Activated naive CD8-positive, alpha-beta T cell treated with anti-CD3 and anti-CD28 coated beads, Interleukin-2, amount 10 ng/mL, durations not matched to agents 7 days and 5 days (primary cell): ENCODE measurements at places on chromosomes 1 and 21.

DNA sequence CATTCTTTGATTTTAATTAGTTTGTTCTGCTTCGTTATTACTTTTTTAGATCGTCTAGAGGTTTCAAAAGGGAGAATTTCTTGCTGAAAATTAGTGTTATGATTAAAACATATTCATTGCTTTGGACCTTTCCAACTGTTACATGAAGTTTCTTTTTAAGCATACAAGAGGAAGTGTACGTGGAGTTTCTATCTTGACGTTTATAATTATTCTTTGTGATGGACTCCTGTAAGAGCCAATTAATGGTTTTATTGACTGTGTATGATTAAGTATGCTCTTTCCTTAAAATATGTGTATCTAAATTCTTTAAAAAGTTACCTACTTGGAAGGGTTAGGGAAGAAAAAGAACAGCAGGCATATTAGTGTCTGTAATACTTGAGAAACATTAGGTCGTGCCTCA lies 37.8 kb downstream of the SPEN start:
- no peak for DNase-seq

- peak; percentile 83 for DNase-seq
These were observed 4.9 kb upstream of the POFUT2 start for GRCh38 chr21:45292399-45293219.

DNA sequence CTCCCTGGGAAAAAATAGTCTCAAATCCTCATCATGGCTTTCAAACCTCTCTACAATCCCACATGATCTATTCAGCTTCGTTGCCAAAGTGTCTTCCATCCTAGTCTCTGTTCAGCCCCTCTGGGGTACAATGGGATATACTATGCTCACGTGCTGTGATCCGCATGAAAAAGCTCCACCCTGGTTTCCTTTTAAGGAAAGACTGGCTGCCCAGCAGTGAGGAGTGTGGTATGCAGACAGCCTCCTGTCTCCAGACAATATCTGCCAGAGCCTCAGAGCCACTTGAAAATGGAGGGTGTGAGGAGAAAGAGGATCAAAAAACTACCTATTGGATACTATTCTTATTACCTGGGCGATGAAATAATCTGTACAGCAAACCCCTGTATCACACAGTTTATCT lies 194.5 kb downstream of the LHX8 start:
- DNase-seq: no peak

- DNase-seq: no peak
These were observed 373.8 kb downstream of the LMO4 start for GRCh38 chr1:87702455-87702854.

DNA sequence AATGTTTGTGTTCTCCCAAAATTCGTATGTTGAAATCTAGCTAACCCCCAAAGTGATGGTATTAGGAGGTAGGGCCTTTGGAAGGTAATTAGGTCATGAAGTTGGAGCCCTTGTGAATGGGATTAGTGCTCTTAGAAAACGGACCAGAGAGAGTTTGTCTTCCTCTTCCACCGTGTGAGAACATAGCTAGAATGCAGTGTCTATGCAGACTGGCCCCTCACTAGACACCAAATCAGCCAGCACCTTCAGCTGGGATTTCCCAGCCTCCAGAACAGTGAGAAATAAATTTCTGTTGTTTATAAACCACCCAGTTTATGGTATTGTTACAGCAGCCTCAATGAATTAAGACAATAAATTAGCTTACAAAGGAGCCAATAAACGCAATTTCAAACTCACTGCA lies 58.0 kb downstream of the KIAA0319L start:
- no peak for DNase-seq

- no peak for DNase-seq
These were observed 104.5 kb downstream of the KCNJ6 start for GRCh38 chr21:37811711-37812110.

GRCh38 chr1:220462752-220463151 lies 65.2 kb upstream of the MARK1 start:
- no peak for DNase-seq

DNA sequence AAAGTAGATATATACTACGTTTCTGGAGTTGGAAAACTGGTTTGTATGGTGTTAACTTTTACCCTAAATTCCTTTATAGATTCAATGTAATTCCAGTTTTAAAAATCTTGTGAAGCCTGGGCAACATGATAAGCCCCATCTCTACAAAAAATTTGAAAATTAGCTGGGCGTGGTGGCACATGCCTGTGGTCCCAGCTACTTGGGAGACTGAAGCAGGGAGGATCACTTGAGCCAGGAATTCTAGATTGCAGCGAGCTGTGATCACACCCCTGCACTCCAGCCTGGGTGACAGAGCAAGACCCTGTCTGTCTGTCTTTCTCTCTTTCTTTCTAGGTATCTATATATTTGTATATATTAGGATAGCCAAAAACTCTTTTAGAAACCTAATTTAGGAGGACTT lies 141.9 kb downstream of the CLEC20A start:
- DNase-seq: no peak

DNA sequence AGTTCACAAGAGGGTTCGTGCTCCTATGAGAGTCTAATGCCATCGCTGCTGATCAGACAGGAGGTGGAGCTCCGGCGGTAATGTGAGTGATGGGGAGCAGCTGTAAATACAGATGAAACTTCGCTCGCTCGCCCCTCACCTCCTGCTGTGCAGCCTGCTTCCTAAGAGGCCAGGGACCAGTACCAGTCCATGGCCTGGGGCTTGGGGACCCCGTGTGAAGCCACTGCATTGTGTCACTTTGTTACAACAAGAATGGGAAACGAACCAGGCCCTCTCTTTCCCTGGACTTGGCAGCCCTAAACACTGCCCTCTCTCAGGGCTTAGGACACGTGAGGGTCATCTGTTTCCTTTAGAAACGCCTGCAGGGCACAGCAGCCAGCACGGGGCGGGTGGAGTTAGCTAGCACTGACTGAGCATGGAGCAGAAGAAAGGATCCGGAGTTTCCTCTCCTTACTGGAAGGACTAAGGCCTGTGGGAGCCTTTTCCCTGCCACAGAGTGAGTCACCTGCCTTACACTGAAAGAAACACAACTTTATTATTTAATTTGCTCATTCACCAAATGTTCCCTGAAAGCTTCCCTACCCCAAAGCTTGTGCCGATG lies 185.2 kb upstream of the TMEM51 start:
- DNase-seq: no peak

- no peak for DNase-seq
These were observed 58.9 kb upstream of the GNG4 start for GRCh38 chr1:235708390-235708962.

- DNase-seq: no peak
These were observed 648.2 kb downstream of the SMYD3 start for GRCh38 chr1:245858722-245859492.

DNA sequence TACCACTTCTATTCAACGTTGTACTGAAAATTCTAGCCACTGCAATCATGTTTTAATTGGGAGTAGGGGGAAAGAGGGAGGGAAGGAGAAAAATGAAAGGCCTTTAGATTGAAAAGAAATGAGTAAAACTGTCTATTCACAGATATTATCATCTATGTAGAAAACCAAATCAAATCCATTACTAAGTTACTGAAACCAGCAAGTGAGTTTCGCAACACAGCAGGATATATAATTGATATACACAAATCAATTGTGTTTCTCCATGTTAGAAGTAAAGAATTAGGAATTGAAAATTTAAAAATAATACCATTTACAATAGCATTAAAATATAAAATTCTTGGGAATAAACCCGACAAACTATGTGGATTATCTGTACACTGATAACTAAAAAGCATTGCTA lies 19.2 kb downstream of the SFT2D2 start:
- DNase-seq: no peak

GRCh38 chr21:43782431-43783097 lies 6.5 kb upstream of the CSTB start:
- DNase-seq: no peak

DNA sequence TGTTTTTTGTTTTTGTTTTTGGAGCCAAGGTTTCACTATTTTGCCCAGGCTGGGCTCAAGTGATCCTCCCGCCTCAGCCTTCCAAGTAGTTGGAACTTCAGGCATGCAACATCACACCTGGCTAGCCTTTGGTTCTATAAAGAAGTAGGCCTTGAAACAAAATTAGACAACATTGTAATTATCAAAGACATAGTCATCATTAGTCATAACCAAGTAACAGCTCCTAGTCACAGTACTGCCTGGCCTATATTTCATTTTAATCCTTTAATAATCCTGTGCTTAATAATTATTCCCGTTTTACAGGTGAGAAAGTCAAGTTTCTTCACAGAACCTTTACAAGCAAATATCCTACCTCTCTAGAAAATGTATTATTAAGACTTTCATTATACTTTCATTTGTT lies 52.3 kb upstream of the TBX15 start:
- DNase-seq: no peak

GRCh38 chr1:48068206-48068605 lies 71.0 kb upstream of the TRABD2B start:
- no peak for DNase-seq

GRCh38 chr1:37305841-37306240 lies 168.5 kb upstream of the ZC3H12A start:
- DNase-seq: no peak

DNA sequence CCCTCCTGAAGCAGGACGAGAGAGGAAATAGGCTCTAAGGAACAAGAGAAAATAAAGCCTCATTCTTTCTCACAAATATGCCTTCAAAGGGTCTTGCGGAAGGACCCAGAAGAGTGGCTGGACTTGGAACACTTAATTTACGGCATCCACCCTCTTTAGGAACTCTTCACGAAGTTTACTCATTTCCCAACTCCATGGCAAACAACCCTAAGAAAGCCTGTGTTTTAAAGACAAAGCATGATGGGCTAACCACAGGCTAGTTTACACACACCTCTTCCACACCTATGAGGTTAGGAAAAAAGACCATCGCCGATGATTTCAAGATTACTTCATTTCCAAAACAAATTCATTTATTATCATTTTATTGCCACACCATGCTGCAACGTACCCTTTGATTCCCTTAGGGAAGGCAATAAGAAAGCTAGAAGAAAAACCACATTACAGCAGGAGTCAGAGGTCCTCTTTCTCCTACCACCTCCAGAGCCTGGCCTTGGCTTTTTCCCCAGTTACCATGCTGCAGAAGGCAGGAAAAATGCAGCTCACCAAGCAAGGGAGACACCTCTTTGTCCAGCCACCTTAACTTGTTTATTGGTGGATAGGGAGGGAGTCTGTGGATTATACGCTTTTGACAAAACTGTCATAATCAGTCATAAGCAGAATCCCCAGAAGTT lies 29.6 kb downstream of the CHI3L2 start:
- DNase-seq: no peak

DNA sequence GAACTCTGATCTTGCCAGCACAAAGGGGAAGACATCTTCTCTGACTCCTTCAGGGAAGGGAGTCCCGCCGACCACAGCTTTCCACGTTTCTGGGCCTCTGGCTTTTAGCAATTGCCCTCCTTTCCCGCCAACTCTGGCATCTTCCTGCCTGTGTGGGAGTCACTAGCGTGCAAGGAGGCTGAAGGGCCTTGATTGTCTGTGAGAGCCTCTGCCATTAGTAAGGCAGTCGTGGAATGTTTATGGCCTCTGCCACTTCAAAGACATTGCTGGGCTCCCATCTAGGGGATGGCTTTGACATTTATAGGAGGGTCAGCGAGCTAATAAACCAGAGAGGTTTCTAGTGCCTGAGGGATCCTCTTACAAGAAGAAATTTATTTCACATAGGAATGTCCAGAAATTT lies 14.3 kb upstream of the PROK1 start:
- DNase-seq: no peak

DNA sequence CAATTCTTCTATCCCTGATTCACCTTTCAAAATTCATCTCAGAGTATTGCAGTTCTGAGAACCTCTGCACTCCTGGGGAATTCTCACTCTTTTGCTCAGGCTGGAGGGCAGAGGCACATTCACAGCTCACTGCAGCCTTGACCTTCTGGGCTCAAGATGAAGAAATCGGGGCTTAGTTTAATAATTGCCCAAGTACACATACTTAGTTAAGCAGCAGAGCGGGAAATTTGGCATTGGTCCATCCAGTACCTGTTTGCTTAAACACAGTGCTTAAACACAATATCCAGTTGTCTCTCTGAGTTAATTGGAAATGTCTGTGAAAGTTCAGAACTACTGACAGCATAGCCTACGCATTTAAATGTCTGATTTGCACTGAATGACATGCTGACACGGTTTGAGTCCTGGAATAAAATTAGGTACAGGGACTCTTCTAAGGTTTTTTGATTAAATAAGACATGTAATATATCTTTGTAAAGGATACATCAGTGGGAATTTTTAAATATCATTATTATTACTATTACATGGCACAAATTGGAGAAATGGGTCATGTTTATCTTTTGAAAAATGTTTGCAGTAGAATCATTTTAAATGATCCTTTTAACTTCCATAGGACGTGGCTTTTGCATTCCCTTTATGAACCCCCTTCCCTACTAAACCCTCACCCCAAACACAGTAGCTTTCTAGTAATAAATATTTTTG lies 337.4 kb downstream of the SRGAP2C start:
- DNase-seq: no peak

GRCh38 chr1:9724706-9725476 lies 73.4 kb downstream of the PIK3CD start:
- DNase-seq: peak; percentile 80

DNA sequence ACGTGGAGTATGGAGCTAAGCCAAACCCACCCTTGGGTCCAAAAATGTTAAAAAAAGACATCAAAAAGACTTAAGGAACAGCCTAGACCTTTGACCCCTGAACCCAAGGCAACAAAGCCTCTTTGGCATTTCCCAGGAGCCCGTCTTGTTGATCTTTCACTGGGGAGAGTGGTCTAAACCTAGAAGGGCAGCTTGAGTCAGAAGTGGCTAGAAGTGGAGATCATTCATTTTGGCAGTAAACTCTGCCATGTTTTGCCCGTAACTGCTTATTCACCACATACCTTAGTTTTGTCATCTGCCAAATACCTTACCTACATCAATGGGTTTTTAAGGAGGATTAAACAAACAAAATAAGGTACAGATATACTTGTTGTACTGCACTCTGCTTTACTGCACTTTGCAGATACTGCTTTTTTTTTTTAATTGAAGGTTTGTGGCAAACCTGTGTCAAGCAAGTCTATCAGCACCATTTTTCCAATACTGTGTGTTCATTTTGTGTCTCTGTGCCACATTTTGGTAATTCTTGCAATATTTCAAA lies 1.7 kb upstream of the CTSE start:
- no peak for DNase-seq

GRCh38 chr1:171606402-171606941 lies 15.6 kb upstream of the MYOCOS start:
- no peak for DNase-seq

DNA sequence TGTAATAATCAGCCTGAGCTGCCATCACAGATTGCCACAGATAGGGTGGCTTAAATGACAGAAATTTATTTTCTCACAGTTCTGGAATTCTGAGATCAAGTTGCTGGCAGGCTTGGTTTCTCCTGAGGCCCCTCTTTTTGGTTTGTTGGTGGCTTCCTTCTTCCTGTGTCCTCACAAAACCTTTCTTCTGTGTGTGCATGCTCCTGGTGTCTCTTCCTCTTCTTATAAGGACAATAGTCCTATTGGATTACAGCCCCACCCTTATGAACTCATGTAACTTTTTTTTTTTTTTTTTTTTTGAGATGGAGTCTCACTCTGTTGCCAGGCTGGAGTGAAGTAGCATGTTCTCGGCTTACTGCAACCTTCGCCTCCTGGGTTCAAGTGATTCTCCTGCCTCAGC lies 41.0 kb upstream of the F3 start:
- DNase-seq: no peak
